OCI-LY7 (cell line): ENCODE measurements at places on chromosomes 3 and 15. TPM values are rescaled to one million over a fixed set of nuclear protein-coding genes. Genes with fewer than 3 reads are reported as not detected.

The MST1R gene
- total RNA-seq = 0.17 and 0.38 TPM in 2 replicates

The NLGN1 gene
- total RNA-seq = not detected in 2 replicates

The ECE2 gene
- not detected in 2 replicates for total RNA-seq

The GPR62 gene
- total RNA-seq = not detected in 2 replicates

The GREM1 gene
- total RNA-seq = not detected in 2 replicates

- no peak for DNase-seq
Measured at GRCh38 chr15:69758291-69758771, 305.7 kb downstream of the RPLP1 start.

DNA sequence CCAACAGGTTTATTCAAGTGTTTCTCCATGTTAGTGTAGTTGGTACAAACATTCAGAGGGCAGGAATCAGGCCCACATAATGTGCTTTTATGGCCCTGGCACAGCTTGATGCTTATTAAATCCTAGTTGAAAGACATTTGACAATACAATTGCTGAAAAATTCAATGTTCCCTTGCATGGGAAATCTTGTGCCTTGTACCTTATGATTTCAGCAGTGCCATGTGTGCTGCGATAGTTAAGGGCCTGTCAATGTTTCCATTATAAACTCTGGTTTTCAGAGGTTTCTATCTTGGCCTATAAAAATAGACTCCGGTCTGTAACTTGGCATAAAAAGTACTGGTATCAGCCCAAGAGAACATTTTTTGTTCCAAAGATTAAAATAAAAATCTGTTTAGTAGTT is 207.2 kb downstream of the TBC1D5 start:
- no peak for DNase-seq

DNA sequence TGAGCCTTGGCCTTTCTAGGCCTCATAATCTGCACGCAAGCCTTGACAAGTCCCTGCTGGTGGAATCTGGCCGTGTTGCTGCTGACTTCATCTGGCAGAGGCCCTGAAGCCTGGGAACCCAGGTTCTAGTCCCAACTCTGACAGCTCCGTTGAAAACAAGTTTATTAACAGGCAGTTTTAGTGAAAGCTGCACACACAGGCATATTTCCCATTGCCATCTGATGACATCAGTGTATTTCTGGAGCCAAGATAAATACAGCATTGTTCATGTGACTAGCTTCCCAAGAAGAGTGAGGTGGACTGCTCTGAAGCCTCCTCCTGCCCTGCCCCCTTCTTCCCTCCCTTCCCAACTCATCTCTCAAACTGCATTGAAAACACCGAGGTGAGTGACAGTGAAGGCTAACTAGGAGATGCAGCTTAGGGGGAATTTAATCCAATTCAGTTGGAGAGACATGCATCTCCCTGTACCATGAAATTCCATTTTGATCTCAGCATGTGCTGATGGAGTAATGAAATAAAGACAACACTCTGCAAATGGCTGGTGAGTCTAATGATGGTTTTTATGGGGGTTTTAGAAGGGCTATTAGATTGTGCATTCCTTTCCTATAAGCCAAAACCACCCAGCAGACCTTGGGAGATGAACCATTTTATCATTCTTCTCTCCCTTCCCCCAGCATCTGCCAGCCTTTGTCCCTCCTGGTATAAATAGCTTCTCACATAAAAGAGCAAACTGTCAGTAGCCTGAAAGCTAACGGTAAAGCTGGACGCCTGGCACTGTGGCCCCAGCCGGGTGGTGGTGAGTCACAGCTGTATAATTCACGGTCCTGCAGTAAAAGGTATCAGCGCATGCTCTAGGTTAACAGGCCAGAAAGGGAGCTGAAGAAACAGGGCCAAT is 38.0 kb downstream of the PRICKLE2 start:
- DNase-seq = no peak

DNA sequence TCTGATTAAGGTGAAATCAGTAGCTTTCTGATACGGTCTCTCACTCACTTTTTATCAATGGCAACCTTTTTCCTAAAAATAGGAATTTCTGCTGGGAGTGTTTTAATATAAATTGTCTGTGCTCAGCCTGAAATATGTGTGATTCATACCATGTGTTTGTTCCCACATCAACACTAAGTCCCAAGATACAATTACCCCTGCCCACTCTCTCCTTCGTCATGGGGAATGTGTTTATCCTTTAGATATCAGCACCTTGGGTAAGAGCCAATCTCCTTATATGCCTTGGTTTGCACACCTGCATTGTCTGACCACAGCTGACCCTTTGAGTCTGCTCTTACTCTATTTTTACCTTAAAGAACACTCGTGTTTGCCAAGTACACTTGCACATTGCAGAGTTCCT is 356.4 kb downstream of the LPP start:
- no peak for DNase-seq

GRCh38 chr3:38371541-38372213 is 25.1 kb downstream of the XYLB start:
- DNase-seq = no peak

DNA sequence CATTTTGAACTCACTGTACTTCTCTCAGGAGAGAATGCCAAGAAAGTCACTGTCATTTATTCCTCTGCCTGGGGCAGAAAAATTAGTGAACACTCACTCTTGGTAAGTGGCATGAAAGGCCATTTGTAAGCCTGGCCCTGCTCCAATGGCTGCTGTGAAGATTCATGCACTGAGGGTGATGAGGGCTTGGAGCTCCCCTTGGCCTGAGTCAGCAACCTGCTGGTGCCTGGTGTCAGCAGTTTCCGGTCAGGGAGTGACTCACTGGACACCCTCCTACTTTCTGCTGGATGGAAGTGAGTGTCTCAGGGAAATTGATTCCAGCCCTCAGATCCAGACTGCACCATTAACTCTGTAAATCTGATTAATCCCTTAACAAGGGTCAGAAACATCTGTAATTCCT is 37.6 kb downstream of the TRA2B start:
- no peak for DNase-seq

GRCh38 chr15:36156879-36157427 is 422.5 kb upstream of the CDIN1 start:
- no peak for DNase-seq

DNA sequence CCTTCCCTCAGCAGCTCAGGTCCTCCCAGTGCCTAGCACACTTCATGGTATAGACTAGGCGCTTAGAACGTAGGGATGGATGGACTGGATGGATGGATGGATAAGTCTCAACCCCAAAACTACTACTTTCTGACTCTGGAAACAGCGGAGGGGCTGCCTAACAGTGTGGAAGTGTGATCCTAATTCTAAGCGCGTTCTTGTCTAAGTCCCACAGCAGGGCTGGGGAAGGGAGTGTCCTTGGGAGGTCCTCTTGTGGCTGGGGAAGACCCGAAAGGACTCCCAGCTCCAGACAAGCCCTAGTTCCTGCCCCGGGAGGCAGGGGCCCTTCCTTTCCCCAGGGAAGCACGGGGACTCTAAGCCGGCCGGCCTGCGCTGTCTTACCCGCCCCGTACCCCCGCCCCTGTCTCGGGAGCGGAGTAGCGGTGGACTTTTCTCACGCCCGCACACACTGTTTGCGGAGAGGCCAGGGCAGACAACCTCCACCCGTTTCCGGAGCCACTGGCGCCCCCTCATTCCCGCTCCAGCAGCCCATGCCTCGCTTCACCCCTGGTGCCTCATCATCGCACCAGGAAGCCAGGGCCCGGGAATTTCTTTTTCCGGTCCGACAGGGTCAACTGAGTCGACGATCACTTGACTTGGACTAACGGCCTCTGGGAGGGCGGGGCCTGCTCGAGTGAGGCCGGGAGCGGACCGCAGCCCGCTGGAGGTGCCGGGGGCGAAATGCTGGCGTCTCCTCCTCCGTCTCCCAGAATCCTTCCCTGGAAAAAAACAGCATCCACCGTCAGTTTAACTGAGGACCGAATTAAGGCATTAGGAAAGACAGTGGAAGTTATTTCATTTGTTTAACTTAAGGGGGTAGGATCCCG is 133.3 kb downstream of the TBC1D2B start:
- DNase-seq = peak; percentile 56

GRCh38 chr3:131602011-131602779 is 99.4 kb upstream of the MRPL3 start:
- DNase-seq = no peak

DNA sequence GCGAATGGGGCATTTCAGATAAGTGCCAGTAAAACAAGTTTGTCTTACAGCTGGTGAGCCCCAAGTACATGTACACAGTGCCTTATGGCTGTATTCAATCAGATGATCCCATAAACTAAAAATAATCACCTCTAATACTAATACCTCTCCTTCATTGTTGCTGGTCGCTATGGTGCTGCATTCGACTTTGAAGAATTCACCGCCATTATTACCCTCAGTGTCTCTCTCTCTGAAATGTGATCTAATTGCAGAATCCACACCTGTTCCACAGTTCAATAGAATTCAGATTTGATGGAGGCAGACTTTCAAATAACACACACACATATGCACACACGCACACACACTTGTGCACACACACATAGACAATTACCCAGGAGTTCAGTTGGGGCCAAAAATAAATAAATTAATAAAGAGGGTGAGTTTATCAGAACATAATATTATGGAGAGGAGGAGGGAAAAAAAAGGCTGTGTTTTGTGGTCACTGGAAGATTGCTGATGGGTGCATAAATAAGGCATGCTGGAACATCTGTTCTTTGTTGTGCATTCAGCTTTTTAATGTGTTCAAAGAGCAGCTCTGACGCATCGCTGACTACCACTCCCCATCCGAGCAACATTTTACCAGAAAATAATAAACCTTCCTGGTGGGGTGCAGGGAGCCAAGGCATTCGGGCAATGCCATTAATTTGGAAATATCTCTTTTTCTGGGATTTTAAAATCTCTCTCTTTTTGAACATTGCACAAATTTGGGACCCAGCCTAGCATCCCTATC is 235.7 kb downstream of the SATB1 start:
- no peak for DNase-seq

DNA sequence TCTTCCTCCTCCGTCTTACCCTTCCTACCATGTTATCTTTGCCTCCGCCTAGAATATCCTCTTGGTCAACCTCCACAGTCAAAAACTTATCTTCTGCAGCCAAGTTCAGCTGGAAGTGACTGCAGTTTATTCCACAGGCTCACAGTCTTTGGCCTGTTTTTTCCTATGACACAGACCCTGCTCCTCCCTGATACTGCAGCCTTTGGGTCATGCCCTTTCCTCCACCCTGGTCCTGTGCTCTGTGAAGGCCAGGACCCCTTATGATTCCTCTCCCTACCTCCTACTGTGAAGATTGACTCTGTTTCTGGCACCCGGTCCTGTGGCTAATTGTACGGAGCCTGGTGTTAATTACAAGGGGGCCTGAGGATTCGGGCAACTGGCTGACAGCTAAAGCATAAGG is 49.3 kb upstream of the SCN5A start:
- no peak for DNase-seq

- DNase-seq = no peak
Measured at GRCh38 chr3:87370007-87370406, 93.6 kb upstream of the POU1F1 start.

DNA sequence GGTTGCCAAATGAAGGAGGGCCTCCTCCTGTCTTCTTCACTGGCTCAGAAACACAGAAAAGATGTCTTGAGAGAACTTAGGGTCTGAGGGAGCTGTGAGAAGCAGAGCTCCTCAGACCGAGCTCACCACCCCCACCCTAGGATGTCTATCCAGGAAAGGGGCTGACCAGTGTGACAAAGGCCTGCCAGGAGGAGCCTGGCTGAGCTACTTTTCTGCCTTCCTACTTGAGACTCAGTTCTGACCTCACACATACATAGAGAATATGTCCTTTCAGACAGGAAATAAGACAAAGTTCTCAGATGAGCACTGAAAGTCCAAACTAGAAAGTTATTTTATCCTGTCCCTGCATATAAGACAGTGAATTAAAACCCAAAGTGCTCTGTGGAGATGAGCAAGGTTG is 54.5 kb downstream of the KIF9 start:
- peak; percentile 24 for DNase-seq

- no peak for DNase-seq
Measured at GRCh38 chr3:153881201-153881600, 240.0 kb upstream of the ARHGEF26 start.

- DNase-seq = no peak
Measured at GRCh38 chr3:195544634-195545033, 1.5 kb upstream of the PPP1R2 start.

- DNase-seq = no peak
Measured at GRCh38 chr15:70412794-70413193, 315.1 kb upstream of the TLE3 start.

- no peak for DNase-seq
Measured at GRCh38 chr3:148307443-148307843, 390.3 kb upstream of the AGTR1 start.

DNA sequence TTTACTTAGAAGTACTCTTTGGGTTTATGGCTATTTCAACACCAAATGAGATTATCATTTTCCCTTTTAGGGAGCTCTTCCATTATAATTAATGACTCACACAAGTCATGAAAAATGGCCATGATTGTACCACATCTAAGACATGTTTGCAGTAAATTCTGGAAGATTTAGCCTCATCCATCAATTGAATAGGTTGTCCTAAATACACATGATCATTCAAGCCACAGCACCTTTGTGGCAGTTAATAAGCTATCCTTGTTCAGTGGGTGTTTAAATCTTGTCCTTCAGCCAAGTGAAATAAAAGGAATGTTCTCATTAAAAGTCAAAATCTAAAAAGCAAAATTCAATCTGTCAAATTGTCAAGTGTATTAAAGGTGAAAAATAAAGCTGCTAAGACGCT is 237.5 kb downstream of the ZPLD1 start:
- DNase-seq = no peak

DNA sequence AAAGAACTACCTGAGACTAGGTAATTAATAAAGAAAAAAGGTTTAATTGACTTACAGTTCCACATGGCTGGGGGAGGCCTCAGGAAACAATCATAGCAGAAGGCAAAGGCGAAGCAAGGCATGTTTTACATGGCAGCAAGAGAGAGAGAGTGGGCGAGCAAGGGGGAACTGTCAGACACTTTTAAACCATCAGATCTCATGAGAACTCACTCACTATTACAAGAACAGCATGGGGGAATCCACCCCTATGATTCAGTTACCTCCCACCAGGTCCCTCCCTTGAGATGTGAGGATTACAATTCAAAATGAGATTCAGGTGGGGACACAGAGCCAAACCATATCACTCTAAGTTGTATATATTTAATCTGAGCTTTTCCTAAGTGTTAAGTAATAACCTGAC is 79.0 kb upstream of the MLF1 start:
- no peak for DNase-seq

- DNase-seq = no peak
Measured at GRCh38 chr3:99534951-99535704, 103.3 kb upstream of the COL8A1 start.

DNA sequence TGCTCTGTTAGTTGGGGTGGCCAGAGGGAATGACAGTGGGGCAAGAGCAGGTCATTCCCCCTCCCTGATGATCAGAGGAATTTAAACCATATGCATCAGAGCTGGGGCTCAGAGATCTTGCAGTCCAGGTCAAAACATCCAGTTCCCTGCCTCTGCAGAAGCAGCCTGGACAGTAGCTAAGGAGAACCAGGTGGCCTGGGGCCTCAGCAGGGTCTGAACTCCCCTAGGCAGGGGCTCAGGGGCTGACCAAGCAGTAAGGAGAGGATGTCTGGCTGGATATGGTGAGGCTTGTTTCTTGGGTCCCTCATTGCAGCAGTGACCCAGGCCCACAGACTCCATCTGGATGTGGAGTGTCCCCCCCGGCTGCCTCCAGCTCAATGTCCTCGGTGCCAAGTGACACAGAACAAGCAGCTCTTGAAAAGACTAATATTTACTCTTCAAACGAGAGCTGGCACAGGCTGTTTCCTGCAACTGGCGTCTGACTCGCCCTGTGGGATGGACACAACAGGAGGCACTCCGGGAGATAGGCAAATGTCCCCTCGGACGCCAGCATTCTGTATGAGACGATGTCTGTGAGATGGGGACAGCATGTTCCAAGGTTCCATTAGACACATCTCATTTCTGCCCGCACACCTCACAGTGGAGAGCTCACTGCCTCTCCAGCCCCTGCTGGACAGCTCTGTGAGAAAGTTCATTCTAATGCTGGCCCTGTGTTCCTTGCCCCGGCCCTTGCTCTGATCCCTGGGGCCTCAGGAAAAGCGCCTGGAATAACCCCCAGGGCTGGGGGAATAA is 37.1 kb downstream of the SEC22C start:
- no peak for DNase-seq
